Stimulated activated naive B cell treated with anti-CD40 and anti-IgM and Interleukin-4, amounts not matched to agents 10 μg/mL and 1 μg/mL and 100 μg/mL, for 72 hours (primary cell): ENCODE measurements at places on chromosomes 16 and 17.

DNA sequence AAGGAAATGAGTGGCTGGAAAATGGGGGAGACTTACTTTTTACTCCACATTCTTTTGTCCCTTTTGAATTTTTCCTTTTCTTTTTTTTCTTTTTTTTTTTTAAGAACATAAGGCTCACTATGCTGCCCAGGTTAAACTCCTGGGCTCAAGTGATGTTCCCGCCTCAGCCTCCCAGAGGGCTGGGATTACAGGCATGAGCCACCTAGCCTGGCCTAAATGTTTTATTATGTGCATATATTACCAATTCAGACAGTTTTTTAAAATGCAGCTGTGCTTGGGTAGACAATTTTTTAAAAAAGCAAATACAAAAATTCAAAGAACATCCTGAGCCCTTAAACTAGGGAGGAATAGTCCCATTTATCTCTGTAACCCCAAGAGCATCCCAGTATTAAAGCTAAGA, 28.3 kb downstream of the PSME3IP1 start:
- DNase-seq, result no peak

DNA sequence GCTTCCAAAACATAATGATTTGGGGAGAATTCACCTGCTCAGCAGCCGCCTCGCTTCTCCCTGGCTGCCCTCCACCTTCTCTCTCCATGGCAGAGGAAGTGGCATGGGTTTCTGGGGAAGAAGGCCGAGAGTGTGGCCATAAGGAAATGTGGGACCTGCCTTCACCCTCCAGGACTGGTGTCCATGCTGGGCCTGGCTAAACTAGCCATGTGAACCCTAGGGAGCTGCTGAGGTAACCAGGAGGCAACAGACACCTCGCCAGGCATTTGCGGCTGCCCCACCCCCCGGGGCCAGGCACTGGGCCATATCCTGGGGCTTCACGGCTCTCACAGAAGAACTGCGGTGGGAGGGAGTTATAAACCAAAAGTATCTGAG, 9.9 kb upstream of the CMTM4 start:
- no peak for DNase-seq

GRCh38 chr17:42313773-42314566, 25.7 kb downstream of the STAT5A start:
- DNase-seq, result no peak

DNA sequence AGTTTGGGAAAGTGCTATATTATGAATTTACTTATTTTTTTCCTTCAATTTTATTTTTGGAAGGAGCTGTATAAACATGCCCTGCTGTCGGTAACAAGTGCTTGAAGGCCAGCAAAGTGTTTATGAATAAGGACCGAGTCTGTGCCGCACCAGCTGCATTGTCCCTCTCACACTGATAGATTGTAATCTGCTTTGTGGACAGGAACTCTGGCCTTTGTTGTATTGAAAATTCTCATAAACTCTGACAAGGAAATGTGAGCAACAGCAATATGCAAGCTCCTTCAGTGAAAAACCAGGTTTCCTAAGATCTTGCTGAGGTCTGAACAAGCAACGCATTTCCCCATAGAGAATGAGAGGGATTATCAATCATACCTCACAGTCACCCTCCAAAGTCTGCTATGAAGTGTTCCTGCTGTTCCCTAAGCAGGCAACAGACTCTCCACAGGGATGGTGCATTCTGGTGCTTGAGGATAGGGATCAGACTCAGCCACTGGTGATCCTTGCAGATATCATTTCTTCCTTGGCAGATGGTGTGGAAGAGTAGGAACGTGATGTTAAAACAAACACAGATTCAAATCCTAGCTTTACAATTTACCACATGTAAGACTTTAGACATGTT, 109.6 kb downstream of the KCNJ2 start:
- DNase-seq, result no peak

- DNase-seq, result no peak
Measured at GRCh38 chr17:82876602-82877379, 37.0 kb upstream of the ZNF750 start.

- no peak for DNase-seq
Measured at GRCh38 chr17:29246628-29247027, at the start of gene CRYBA1. CRYBA1 (plus strand) TSS chr17:29246859; CDS start chr17:29246864, 5 bp downstream.

- no peak for DNase-seq
Measured at GRCh38 chr17:76318586-76318985, 10.5 kb upstream of the QRICH2 start.

DNA sequence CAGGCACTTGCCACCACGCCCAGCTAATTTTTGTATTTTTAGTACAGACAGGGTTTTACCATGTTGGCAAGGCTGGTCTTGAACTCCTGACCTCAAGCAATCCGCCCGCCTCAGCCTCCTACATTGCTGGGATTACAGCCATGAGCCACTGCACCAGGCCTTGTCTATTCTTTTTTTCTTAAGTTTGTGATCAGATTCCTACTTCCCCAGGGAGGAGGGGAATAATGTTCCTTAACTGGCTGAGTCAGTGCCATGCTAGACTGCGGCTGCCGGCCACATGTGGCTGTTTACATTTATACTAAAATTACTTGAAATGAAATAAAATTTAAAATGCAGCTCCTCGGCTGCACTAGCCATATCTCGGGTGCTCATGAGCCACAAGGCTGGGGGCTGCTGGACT, 27.8 kb upstream of the USP36 start:
- no peak for DNase-seq

DNA sequence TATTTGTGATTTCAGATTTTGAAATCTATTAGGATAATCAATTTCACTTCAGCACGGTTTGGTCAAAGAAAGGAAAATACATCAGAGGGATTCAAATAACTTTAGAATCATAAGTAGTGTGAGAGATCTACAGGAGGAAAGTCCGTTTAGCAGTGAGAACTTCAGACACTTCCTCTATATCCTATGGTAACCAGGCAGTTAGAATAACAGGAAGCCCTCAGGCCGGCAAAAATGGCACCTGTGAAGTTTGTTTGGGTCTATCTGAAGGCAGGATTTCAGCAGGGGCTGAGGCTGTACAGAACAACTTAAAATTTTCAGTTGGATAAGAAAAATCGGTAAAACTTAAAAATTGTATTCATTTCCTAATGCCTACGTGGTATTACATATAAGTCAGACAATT, 24.9 kb downstream of the KCNJ16 start:
- DNase-seq, result no peak

GRCh38 chr16:8691728-8692127, 17.3 kb downstream of the ABAT start:
- no peak for DNase-seq
